ENCODE measurements at places on chromosomes 13 and 19. TPM values are rescaled to one million over a fixed set of nuclear protein-coding genes. Genes with fewer than 3 reads are reported as not detected.

DNA sequence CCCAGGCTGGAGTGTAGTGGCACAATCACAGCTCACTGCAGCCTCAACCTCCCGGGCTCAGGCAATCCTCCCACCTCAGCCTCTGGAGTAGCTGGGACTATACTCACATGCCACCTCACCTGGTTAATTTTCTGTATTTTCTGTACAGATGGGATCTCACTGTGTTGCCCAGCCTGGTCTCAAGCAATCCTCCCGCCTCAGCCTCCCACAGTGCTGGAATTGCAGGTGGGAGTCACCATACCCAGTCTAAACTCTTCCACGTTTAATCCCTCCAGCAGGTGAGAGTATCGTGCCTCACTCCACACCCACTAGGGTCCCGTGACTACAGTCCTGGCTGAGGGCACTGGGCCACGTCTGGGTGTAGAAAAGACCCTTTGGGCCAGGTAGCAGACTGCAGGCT lies 16.5 kb downstream of the BCAT2 start:
- DNase-seq = no peak

GRCh38 chr13:106355866-106356265 lies 179.6 kb downstream of the EFNB2 start:
- DNase-seq = no peak

- DNase-seq = no peak
These were observed 43.1 kb downstream of the TSHZ3 start for GRCh38 chr19:31306006-31306753.

DNA sequence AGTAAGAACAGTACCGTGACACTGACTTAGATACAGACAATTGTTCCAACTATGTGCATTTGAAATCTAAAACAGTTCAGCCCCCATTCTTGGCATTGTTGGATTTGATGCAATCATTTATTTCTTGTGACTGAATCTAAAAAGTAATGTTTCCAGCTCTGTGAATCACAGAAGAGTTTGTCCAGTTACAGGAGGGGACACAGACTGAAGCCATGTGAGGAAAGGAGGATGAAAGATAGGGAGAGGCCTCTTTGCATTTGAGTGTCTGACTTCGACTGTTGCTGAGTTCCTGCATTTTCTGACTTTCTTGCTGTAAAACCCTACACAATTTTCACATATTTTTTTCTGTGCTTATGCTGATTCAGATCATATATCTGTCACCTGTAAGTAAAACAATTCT lies 179.3 kb upstream of the PCDH17 start:
- DNase-seq = no peak

GRCh38 chr13:50654331-50654730 lies 189.2 kb downstream of the DLEU7 start:
- DNase-seq = no peak

DNA sequence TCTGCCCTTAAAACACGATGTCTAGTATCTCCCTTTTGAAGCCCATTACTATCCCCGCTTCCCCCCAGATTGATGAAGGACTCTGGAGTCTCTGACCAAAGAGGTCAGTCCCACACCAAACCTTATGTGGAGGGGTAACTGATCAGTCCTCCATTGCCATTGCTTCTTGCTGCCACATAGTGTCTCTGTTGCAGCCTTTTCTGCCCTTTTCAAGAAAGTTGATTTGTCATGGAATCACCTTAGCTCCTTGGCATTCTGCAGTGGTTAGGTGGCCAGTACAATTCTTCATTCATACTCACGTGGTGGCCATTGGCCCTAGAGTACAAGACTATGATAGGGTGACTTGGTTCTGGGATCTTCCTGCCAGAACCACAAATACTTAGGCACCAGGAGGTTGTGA lies 8.4 kb upstream of the HTR2A start:
- no peak for DNase-seq

DNA sequence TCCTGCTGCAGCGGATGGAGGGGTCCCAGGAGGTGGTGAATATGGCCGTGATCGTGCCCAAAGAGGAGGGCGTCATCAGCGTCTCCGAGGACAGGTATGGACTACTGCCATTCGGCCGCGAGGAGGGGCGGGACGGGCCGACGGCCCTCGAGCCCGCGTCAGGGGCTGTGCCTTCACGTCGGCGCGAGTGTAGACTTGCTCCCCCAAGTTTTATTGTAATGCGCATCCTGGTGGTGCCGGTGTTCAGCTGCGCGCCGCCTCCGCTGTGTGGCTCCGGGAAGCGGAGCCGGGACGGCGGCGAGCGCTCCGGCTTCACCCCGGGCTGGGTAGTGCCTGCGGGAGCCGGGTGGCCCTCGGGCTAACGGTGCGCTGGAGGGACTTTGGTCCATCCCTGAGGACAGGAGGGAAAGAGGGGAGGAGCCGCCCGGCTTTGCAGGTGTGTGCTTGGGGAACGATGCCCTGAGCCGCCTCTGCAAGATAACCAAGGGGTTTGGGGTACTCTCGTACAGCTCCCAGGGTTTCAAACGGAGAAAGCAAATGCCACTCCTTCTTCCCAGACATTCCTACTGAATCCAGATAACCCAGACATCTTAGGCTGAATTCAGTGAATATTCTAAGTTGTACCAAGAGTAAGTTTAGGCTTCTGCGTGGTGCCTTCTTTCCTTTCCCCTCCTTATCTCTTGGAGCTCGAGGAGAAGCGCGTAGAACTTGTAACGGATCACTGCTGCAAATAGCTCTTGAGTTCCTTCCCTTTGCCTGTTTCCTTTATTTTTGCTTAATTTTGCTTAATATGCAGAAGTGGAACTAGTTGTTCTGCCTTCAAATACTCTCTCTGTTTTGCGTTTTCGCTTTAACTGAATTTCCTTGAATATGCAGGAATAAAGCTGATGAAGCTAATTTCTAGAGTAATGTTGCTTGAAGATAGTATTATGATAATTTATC lies 740 bp downstream of the WDFY2 start:
- DNase-seq = peak; percentile 66

- DNase-seq = no peak
These were observed at the start of gene ICAM5 for GRCh38 chr19:10289836-10290356. ICAM5 (plus strand) TSS chr19:10289952; CDS start chr19:10290044, 92 bp downstream.

GRCh38 chr13:79692846-79693245 lies 211.9 kb downstream of the NDFIP2 start:
- no peak for DNase-seq

- peak; percentile 57 for DNase-seq
These were observed 26.5 kb downstream of the MPND start for GRCh38 chr19:4369888-4370260.

DNA sequence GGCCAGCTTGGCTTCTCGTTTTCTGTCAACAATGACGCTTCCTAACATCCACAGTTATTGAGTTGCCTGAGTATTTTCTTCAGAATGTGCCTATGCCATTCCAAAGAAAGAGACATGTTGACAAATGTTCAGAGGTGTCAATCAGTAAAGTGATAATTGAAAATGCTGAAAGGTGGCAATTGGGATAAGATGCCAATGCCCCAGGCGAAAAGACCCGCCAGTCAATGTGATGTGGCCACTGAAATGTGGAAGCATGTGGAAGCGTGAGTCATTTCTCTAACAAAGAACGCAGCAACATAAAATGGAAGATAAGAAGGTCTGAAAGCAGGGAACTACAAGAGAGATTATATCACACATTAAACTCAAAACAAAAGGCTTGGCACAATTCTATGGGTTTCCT lies 882.2 kb upstream of the SLC10A2 start:
- no peak for DNase-seq

GRCh38 chr19:41897181-41897580 lies 14.2 kb downstream of the ARHGEF1 start:
- no peak for DNase-seq

DNA sequence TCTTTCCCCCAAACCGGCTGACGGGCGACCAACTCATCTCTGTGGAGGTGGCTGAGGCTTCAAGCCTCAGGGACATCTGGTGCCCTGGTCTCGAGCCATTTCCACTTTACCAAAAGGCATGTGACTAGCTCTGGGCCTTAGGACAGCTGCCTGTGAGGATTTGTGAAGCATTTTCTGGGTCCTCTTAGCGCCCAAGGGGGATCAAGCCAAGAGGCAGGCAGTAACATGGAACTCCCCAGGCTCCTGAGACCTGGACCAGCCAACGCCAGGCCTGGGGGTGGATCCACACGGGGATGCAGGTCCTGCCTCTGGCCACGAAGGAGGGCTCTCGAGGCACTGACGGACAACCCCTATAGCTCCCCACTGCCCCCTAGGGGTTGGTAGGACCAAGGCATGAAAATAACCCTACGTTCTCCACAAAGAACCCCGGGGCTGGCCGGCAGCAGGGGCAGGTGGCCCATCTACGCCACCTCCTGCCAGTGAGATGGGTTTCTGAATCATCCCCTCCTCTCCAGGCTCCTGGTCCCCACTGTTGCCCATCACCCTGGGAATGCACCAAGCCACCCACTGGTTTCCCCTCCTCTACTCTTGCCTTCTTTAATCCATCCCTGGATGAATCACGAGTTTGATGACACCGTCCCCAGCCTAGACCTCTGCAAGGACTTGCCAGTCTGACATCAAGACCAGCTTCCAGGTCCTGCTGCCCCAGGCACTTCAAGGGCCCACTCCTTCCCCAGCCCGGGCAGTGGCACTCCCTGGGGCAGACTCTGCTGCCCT lies 7.0 kb upstream of the MYDGF start:
- DNase-seq = no peak

GRCh38 chr19:38145623-38146022 lies 78.4 kb downstream of the DPF1 start:
- no peak for DNase-seq

DNA sequence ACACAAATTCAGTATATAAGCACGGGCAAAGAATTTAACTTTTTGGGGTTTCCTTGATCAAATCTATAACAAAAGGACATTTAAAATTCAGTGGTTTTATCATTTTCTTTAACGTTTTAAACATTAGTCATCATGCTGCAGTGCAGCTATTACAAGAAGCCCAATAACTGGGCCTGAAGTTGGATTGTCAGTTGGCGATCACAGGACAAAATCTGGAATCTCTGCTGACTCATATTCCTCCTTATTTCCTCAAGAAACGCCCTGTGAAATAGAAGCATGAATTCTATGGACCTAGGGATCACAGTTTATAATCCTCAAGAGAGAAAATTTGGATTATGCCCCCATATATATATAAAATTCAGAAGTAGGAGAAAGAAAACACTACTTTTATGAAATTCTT lies 971.6 kb upstream of the MIR17HG start:
- no peak for DNase-seq

- DNase-seq = no peak
These were observed 889 bp downstream of the UBL5 start for GRCh38 chr19:9828551-9829063.

GRCh38 chr13:30692113-30692512 lies 43.2 kb upstream of the ALOX5AP start:
- no peak for DNase-seq

GRCh38 chr13:66543780-66544179 lies 686.4 kb downstream of the PCDH9 start:
- DNase-seq = no peak

DNA sequence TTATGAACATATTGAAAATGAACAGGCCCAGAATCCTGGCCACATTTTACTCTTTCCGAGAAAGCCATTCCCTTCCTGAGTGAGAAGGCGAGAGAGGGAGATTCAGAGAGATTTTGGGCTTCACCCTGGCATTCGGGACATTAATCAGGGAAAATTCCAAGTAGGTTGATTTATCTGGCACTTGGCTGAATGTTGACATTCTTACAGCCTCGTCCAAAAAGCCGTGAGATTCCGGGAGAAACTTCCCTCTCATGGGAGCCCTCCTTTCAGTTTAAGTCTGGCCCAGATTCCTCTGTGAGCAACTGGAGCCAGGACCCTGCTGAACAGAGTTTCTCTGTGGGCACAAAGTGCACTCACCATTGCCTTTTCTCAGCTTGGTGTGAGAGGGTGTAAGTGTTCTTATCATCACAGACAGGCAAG lies 129.2 kb upstream of the PEG3 start:
- peak; percentile 36 for DNase-seq

DNA sequence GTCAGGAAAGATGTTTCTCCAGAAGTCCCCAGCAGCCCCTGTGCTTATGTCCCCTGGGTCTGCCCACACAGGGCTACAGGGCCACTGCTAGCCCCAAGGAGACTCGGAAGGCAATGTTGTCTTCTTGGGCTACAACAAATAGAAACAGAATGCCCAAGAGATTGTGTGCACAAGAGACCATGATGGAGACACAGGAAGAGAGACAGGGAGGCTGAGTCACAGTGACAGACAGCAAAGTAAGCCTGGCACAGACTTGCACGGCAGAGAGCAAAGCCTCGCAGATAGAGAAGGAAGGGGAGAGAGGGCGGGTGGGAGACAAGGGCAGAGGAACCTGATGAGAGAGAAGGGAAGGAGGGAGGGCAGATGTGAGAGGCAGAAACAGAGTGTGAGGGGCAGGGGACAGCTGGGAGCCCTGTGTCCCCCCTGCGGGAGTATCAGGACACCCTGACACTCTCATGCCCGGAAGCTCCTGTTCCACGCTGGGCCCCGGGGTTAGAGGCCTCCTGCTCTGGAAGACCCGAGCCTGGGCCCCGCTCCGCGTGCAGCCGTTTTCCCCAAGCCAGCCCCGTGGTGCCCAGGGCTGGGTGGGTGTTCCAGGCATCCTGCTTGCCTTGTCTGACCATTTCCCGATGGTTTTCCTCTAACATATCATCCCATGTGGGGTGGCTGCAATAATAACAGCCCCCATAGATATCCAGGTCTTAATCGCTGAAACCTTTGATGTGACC lies 2.7 kb upstream of the PLA2G4C start:
- no peak for DNase-seq

DNA sequence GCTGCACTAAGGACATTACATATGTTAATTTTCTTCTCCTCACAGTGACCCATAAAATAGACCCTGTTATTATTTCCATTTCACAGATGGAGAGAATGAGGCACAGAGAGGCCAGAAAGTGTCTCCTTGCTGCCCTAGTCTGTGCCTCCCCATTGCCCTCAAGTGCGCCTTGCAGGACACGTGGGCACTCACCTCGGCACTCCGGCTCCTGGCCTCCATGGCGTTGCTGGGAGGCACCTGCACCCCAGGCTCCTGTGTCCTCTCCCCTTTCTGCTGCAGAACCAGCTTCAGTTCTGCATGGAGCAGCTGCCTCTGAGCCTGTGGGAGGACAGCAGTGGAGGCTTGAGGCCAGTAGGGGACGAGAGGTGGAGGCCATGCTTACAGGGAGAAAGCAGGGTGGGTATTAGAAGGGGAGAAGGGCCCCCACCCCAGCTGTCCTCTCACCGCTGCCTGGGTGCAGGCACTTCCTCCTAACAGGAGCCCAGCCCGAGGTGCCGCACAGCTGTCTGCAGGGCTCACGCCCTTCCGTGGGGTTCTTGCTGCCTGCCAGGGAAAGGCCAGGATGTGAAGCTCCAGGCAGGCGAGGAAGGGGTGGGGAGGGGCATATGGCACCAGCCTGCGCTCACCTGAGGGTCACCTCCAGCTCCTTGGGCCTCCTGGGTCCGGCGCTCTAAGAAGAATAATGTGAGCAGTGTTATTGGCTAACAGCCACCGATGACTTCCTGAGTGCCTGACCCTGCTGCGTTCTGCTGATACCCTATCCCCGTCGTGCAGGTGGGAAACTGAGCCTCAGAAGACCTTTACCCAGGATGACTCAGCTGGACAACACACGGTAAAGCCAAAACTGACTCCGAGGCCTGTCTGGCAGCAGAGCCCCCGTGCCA lies 5.2 kb downstream of the PRX start:
- DNase-seq = no peak

The SKA3 gene
- polyA plus RNA-seq = 1.9 TPM

The SLAIN1 gene
- 7.6 TPM for polyA plus RNA-seq

The FCHO1 gene
- polyA plus RNA-seq = 3.2 TPM

The SYNE4 gene
- polyA plus RNA-seq = 19.2 TPM

The ZNF571 gene
- polyA plus RNA-seq = 3.3 TPM

The SLC44A2 gene
- polyA plus RNA-seq = 122 TPM

The ZNF766 gene
- polyA plus RNA-seq = 5.4 TPM

The LSR gene
- polyA plus RNA-seq = 60.0 TPM

The WDR62 gene
- 1.3 TPM for polyA plus RNA-seq

The FGF14 gene
- polyA plus RNA-seq = 1.1 TPM
